Activated T-cell treated with anti-CD3 and anti-CD28 coated beads, Interleukin-2, amount 50 U/mL, for 72 hours (primary cell): ENCODE measurements at places on chromosomes 5 and 9. TPM values are rescaled to one million over a fixed set of nuclear protein-coding genes. Genes with fewer than 3 reads are reported as not detected.
A peak's percentile ranks its signal among the peaks of the same experiment; 100 is the strongest.

GRCh38 chr9:18126831-18127498 is 347.0 kb upstream of the ADAMTSL1 start:
- no peak for DNase-seq

The SEC16A gene
- 74.5 TPM for total RNA-seq

- DNase-seq: peak; percentile 38
These were observed 199.8 kb upstream of the PTGER4 start for GRCh38 chr5:40479939-40480338.

The ACOT12 gene
- total RNA-seq: not detected

DNA sequence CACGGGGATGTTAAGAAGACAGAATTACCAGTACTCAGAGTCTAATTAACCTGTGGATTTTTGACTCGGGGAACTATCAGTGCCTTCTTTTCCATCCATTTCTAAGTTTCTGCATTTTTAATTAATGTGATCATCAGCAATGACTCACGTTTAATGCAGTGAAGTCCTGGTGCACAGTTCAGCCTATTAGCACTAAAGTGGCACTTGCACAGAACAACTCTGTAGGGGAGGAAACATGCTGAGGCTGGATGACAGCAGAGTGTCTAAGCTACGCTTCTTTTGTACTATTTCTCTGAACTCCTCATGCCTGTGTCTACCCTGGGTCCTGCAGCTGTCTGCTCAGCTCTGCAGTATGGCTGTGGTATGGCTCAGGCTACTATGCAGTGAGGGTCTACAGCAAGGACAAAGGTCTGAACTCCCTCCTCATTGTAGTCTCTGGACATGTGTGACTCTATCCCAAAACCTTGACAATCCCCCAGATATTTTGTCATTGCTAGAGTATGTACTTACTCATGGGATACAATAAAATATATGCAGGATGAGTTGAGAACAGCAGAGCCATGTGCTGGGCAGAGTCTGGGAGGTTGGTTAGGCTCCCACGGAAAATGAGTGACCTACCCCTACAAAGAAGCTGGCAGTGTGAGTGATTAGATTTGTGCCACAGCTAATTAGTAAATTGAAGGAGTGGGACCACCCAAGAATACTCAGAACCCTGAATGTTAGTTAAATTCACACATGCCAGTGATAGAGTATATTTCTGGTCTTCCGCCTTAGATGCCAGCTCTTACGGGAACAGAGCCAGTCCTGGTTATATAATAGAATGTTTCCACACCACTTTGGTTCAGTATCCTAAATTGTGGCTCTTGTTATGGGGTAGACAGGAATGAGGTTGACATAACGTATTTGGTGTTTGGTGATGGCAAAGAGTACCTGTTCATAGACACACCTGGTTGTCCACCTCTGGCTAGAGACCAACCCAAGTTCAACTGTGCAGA is 148.0 kb downstream of the GHR start:
- no peak for DNase-seq

GRCh38 chr9:87020169-87020950 is 73.1 kb upstream of the GAS1 start:
- no peak for DNase-seq
